ENCODE measurements at places on chromosomes 6 and 20.
A peak's percentile ranks its signal among the peaks of the same experiment; 100 is the strongest.

DNA sequence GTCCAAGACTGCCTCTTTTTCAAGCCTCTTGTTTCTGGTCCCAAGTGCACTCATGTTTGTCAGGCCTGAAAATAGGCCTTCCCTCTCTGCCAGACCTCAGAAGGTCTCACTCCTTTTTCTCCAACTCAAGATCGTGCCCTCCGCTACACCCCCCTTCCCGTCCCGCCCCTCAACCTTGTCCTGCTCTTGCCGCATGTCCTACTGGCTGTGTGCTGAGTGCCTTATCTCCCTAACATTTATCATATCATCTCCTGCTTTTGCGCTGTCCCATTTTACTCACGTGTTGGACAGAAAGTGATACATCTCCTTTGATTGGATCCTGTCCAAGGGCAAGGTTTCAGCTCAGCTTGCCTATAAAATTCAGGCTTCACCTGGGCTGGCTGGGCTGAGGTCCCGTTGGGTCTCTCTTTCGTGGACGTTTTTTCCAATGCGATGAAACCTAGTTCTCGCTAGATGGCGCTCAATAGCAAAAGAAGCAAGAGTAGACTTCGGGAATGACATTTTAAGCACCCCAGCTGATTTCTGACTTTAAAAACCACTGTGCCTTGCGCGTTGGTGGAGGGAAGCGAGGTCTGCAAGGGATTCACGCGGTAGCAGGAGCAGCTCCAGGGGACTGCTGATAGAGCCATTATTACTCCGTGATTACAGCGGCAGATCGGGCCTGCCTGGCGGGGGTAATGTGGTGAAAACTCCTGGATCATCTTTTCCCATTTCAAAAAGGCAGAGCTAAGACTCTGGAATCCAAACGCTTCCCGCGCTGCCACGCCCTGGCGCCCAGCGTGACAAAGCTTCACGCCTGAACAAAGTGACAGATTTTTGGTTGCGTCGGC, 137.6 kb downstream of the IMPG1 start:
- H3K4me1 ChIP-seq = peaks cover 3% of the 10 kb centered on the region
- no peaks in the 10 kb centered on the region for H3K36me3 ChIP-seq
- H3K27ac ChIP-seq = no peak overlapping the region

DNA sequence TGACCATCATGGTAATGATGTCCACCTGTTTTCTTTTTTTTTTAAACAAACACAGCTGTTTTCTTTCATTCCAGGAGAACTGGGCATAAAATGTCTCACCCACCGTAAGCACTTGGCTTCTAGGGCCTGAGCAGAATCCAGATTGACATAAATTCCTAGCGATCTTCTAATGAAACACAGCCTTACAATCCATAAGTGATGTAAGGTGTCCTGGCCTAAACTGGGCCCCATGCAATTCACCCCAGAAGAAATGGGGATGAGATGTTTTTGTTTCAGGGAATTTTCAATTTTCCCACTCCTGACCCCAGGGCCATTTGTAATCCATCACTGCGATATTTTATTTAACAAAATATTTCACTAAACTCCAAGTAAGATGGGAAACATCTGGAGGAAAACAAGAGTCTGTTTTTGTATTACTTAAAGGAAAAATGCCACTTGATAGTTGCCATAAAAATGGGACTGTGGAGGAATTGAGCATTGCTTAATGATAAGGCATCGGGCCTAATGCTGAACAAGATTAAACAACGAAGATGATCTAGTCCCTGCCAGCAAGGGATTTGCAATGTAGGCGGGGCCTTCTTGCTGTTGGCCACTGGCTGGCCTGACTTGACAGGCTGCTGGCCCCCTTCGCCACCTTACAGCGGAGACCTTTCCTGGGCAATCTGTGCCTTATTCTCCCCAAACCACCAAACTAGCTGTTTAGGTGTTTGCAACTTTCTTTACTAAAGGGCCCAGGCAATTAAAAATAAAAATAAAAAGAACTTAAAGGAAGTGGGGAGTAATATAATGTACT, 183.7 kb downstream of the CD109 start:
- no peak for DNase-seq
- H3K36me3 ChIP-seq = no peaks in the 10 kb centered on the region
- no peaks in the 10 kb centered on the region for H3K4me1 ChIP-seq
- no peak overlapping the region for H3K4me3 ChIP-seq

- no peaks in the 10 kb centered on the region for H3K4me1 ChIP-seq
- H3K27ac ChIP-seq = no peak overlapping the region
Measured at GRCh38 chr6:34990971-34991560, 102.0 kb downstream of the ANKS1A start.

DNA sequence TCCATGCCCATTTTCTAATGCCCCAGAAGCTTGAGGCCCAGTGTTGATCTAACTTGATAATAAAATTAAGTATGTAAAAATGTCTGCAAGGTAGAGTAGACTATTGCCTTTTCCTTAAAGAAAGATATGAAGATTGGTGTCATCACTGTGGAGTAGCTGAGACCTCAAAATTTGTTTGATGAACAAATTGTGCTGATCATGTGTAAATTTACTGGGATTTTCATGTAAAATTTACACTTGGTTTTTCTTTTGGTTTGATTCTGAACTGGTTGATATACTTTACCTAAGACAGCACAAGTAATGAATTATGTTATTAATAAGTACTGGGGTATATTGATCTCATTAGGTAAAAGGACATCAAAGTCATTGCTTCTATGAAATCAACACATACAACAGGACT, 207.3 kb downstream of the COL19A1 start:
- H3K27me3 ChIP-seq = no peaks in the 10 kb centered on the region
- no peaks in the 10 kb centered on the region for H3K36me3 ChIP-seq
- H3K27ac ChIP-seq = no peak overlapping the region
- DNase-seq = no peak
- no peaks in the 10 kb centered on the region for H3K4me1 ChIP-seq
- H3K4me3 ChIP-seq = no peak overlapping the region

- H3K27me3 ChIP-seq = no peaks in the 10 kb centered on the region
- peaks cover 65% of the 10 kb centered on the region for H3K4me1 ChIP-seq
- H3K36me3 ChIP-seq = no peaks in the 10 kb centered on the region
- no peak overlapping the region for H3K27ac ChIP-seq
Measured at GRCh38 chr6:156943166-156943565, 166.0 kb downstream of the ARID1B start.

GRCh38 chr20:11101243-11101642, 427.4 kb upstream of the JAG1 start:
- no peak for DNase-seq
- H3K27ac ChIP-seq = no peak overlapping the region
- H3K4me3 ChIP-seq = no peak overlapping the region

- no peak overlapping the region for H3K27ac ChIP-seq
- H3K4me3 ChIP-seq = no peak overlapping the region
- H3K27me3 ChIP-seq = no peaks in the 10 kb centered on the region
- no peaks in the 10 kb centered on the region for H3K36me3 ChIP-seq
Measured at GRCh38 chr6:105740946-105741645, 338.2 kb upstream of the PREP start.

GRCh38 chr6:34155471-34156300, 9.8 kb upstream of the GRM4 start:
- no peak for DNase-seq
- no peaks in the 10 kb centered on the region for H3K36me3 ChIP-seq
- H3K4me3 ChIP-seq = no peak overlapping the region
- H3K27me3 ChIP-seq = no peaks in the 10 kb centered on the region

GRCh38 chr6:154301839-154302752, 54.5 kb downstream of the IPCEF1 start:
- no peak for DNase-seq
- H3K4me1 ChIP-seq = peaks cover 13% of the 10 kb centered on the region
- no peaks in the 10 kb centered on the region for H3K36me3 ChIP-seq
- H3K4me3 ChIP-seq = no peak overlapping the region
- no peak overlapping the region for H3K27ac ChIP-seq

DNA sequence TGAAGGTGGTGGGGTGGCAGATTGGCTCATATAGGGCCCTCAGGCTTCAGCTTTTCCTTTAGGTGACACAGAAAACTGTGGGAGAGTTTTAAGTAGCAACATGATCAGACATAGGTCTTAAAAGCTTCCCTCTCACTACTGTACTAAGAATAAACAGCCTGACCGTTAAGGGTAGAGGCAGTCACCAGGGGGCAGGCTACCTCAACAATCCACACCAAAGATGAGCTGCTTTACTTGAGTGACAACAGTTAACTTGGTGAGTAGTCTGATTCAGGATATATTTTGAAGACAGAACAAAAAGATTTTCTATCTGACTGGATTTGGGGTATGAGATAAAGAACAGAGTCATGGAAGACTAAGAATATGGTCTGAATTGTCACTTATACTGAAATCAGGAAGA, 193.1 kb upstream of the SHLD1 start:
- no peak overlapping the region for H3K4me3 ChIP-seq
- H3K27me3 ChIP-seq = no peaks in the 10 kb centered on the region
- DNase-seq = peak; percentile 35
- no peaks in the 10 kb centered on the region for H3K4me1 ChIP-seq
- H3K27ac ChIP-seq = no peak overlapping the region

DNA sequence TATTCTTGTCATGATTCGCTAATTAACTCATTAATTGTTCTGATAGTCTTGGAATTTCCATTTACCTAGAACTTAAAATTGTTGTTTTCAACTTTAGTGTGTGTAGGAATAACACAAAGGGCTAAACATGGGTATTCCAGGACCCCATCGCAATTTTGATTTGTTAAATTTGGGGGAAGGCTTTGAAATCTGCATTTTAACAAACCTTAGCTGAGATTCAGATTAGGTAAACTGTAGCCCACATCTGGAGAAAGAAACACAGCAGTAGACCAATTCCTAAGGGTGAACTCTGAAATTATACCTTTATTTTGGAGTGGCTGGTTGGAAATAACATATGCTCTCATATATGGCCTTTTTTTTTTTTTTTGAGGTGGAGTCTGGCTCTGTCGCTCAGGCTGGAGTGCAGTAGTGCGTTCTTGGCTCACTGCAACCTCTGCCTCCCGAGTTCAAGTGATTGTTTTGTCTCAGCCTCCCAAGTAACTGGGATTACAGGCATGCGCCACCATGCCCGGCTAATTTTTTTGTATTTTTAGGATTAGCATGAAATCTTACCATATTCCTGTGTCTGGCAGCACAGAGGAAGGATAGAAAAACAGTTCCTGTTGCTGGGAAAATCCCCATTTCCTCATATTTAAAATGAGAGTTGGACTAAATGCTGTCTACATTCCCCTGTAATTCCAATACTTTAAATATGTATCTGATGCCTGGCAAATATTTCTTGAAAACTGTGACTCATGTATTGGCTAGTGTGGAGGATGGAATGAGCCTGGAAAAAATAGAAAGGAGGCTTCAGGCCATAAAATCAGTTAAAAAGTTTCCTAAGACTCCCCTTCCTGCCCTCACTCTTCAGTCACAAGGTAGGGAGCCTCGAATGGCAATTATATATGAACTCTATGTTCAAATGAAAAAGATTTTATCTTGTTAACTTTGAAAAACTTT, 96.7 kb upstream of the FAM184A start:
- H3K27ac ChIP-seq = no peak overlapping the region
- no peak overlapping the region for H3K4me3 ChIP-seq

- DNase-seq = peak; percentile 86
- H3K4me1 ChIP-seq = peaks cover 10% of the 10 kb centered on the region
- H3K4me3 ChIP-seq = no peak overlapping the region
Measured at GRCh38 chr20:38599410-38599882, 2.2 kb upstream of the ARHGAP40 start.

GRCh38 chr6:33813990-33814985, 10.5 kb upstream of the MLN start:
- H3K27me3 ChIP-seq = no peaks in the 10 kb centered on the region
- DNase-seq = no peak
- no peaks in the 10 kb centered on the region for H3K4me1 ChIP-seq
- no peak overlapping the region for H3K4me3 ChIP-seq
- no peak overlapping the region for H3K27ac ChIP-seq

DNA sequence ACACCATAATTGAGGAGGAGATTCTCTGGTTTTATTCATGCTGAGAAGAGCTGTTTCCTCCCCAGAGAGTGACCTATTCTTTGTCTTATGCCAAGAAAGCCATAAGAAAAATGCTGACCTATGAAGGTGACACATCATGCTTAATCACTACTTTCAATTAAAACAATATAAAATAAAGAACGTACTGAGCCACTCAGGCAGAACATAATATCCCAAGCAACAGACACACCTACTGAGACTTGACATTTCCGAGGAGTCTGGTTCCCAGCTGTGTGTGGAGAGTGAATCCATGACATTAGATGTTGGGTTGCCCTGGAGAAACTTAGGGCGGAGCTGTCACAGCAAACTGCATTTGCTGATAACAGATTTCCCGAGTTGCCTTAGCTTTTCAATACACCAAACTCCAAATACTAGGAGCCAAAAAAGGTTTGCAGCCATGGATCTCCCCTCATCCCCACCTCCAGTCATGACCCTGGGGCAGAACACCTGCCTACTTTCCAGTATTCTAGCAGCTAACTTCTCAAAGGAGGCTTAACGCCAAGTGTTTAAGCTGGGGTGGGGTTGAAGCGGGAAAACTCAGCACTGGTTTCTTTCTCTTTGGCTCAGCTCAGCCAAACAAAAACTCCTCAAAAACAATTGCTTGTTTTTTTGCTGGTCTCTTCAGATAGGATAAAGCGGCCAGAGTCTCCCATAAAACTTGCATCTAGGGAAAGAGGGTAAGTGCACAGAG, 92.2 kb downstream of the BACH2 start:
- H3K36me3 ChIP-seq = no peaks in the 10 kb centered on the region
- no peaks in the 10 kb centered on the region for H3K27me3 ChIP-seq
- no peak overlapping the region for H3K27ac ChIP-seq
- H3K4me3 ChIP-seq = no peak overlapping the region
- no peaks in the 10 kb centered on the region for H3K4me1 ChIP-seq
- no peak for DNase-seq

DNA sequence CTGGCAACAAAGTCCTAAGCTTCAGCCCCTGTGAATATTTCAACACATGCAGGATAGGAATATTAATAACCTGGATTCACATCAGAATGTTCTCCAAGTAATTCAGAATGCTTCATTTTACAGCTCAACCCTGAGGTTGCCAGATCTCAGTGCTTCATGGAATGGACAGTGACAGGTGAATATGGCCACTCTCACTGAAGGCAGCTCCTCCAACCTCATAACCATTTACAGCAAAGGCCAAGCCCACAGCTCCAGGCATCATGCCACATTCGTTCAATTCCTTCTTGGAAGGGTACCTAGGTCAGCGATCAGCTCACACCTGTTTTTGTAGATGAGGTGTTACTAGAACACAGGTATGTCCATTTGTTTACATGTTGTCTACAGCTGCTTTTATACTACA, 17.1 kb downstream of the CLIC5 start:
- no peak overlapping the region for H3K4me3 ChIP-seq
- no peaks in the 10 kb centered on the region for H3K36me3 ChIP-seq
- H3K27me3 ChIP-seq = no peaks in the 10 kb centered on the region
- no peak overlapping the region for H3K27ac ChIP-seq
- DNase-seq = no peak
- H3K4me1 ChIP-seq = no peaks in the 10 kb centered on the region

- no peaks in the 10 kb centered on the region for H3K36me3 ChIP-seq
- no peak overlapping the region for H3K4me3 ChIP-seq
- peaks cover 9% of the 10 kb centered on the region for H3K4me1 ChIP-seq
- no peak for DNase-seq
Measured at GRCh38 chr6:16041327-16041726, 87.6 kb upstream of the MYLIP start.

- peaks cover 6% of the 10 kb centered on the region for H3K4me1 ChIP-seq
- no peak overlapping the region for H3K4me3 ChIP-seq
- H3K27ac ChIP-seq = no peak overlapping the region
- no peaks in the 10 kb centered on the region for H3K36me3 ChIP-seq
- no peak for DNase-seq
Measured at GRCh38 chr6:38713812-38714211, 1.3 kb upstream of the DNAH8 start.

Data from body of pancreas (tissue), 4 donors.